ELR (cell line): ENCODE measurements at places on chromosomes 5 and 9.
A peak's percentile ranks its signal among the peaks of the same experiment; 100 is the strongest.

GRCh38 chr5:149820536-149821510, 90.7 kb downstream of the PPARGC1B start:
- DNase-seq: no peak

DNA sequence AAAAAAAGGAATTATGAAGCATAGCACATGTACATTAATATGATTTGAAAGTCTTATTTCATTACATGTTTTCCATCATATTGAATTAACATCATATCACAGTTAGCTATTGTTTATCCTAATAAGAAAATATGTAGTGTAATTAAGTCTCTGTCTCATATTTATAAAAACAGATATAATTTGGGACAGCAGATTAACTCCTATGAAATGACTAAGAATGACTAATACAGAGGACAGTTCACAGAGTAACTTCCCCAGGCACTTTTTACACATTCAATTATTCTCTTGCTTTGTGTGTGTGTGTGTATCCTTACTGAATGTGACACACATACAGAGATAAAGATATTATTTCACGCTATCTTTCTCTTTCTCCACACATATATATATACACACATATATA, 2400.9 kb upstream of the C9orf72 start:
- peak; percentile 6 for DNase-seq

DNA sequence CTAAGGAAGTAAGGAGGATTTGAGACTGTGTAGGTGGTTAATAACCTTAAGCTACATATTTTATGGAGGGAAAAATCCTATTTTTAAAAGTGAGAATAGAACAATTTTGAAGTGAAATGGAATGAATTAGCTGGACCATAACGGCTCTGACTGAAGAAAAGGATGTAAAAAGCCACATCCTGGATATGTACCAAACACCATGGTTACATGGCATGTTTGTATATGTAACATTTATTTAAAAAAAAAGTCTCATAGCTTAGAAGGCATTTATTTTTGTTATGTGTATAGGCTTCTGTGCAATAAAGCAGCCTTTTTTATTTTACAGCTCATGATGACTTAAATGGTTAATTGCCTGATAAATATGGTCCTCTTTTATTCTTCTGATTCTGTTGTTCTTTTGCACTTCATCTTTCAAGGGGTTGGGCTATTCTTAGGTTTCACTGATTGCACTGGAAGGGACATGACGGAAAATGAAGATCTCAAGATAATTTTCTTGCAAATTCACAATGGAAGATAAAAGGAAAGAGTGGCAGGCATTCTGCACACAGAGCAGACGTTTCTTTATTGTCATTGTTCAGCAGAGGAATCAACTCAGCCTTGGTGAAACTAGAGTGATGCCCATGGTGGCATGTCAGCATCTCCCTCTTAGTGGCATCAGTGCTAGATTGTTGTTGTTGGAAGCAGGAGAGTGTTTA, 63.1 kb downstream of the DOCK8 start:
- DNase-seq: no peak

DNA sequence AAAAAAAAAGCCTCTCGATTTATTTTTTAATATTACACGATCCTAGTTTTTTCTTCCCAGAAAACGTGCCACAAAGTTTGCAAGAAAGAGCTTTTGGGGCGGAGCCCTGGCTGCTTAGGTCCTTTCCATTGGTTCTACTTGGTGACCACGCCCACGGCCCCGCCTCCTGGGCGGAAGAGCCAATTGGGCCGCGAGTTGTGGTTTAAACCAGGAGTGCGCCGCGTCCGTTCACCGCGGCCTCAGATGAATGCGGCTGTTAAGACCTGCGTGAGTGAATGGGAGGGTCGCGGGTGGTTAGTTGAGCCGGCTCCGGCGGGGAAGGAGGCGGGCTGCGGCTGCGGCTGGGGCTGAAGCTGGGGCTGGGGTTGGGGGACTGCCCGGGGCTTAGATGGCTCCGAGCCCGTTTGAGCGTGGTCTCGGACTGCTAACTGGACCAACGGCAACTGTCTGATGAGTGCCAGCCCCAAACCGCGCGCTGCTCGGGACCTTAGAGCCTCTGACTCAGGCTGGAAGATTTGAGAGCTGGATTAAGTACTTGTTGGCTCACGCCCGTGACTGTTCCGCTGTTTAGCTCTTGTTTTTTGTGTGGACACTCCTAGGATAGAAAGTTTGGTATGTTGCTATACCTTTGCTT, at the start of gene PTTG1:
PTTG1 (plus strand) TSS at position 231 of the 634 bp plus-strand sequence. CDS start 458 bp downstream, outside the sequence.
- DNase-seq: peak; percentile 99

DNA sequence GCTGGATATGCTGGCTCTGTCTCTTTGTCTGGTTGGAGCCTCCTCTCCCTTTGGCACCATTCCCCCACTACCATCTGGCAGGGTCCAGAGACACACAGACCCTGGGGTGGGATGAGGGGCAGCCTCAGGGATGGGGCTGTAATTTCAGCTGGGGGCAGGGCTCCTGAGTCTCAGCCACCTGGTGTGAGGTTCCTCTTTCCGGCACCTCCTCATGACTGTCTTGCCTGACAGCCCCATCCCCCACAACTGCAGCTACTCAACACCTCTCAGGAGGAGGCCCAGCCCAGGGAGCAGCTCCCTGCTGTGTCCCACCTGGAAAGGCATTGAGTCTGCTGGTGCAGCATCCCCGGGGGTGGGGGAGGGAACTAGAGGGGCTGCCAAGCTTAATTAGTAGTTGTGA, 11.7 kb upstream of the RPS14 start:
- no peak for DNase-seq

DNA sequence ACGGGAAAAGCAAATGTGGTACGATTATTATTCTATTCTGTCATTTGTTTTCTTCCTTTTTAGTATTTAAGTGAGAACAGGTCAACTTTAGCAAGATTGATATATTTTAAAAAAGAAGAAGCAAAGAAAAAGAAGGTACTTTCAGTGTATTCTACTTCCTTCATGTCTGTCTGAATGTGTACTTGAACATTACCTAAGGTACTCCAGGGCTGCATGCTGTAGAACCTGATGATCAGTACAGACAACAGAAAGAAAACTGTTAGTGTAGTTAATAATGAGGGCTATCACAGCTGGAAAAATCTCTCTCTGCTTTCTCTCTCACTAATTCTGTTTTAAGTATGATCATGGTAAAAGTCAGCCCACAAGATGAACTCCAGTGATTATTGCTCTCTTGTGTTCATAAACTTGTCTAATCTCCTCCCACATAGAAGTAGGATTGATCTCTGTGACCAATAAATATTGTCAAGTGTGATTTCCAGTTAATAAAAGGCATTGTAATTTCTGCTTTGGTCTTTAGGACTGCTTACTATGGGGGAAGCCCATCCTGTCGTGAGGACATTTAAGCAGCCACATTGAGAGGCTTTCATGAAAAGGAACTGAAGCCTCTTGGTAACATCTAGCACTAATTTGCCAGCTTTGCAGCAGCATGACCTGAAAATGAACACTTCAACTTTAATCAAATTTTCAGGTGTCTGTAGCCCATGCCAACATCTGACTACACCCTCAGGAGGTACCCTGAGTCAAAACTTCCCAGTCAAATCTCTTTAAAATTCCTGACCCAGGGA, 864.0 kb upstream of the ACO1 start:
- no peak for DNase-seq

DNA sequence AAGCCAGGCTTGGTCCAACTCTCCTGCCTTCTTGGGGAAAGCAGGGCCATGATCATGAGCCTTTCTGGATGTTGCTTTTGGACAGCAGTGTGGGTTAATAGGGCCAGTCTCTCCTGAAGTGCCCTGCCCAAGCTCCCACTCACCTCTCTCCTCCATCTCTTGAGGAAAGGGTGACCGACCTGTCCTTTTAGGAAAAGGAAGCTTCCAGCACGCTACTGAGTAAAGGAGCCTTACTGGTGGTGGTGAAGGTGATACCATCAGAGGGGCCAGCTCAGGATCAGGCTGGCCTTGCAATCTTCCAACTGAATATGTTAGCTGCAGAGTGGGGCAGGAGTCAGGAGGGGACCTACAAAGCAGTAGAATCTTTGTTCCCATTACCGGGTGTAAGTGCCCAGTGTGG, 2.2 kb upstream of the RGS3 start:
- no peak for DNase-seq

GRCh38 chr9:99431103-99431502, 209.0 kb downstream of the SEC61B start:
- DNase-seq: peak; percentile 82

DNA sequence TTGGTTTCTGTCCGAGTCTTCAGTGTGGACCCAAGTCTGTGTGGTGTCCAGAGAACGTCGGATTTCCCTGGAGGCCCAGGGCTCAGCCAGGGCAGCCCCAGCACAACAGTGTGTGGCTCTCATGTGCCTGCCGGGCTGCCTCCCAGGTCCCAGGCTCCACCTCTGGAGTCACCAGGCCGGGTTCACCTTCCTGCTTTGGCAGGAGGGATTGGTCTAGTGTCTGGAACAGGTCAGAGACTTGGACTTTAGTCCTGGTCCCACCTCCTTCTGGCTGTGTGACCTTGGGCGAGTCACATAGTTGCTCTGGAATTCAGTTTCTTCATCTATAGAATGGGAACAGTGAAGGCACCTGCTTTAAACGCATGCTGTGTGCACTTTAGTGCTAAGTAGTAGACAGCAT, 3.2 kb downstream of the DOLPP1 start:
- no peak for DNase-seq

- DNase-seq: peak; percentile 53
Observed at GRCh38 chr9:78989031-78989658, 582.6 kb upstream of the TLE4 start.

- no peak for DNase-seq
Observed at GRCh38 chr9:35793461-35793860, 2.1 kb downstream of the NPR2 start.

DNA sequence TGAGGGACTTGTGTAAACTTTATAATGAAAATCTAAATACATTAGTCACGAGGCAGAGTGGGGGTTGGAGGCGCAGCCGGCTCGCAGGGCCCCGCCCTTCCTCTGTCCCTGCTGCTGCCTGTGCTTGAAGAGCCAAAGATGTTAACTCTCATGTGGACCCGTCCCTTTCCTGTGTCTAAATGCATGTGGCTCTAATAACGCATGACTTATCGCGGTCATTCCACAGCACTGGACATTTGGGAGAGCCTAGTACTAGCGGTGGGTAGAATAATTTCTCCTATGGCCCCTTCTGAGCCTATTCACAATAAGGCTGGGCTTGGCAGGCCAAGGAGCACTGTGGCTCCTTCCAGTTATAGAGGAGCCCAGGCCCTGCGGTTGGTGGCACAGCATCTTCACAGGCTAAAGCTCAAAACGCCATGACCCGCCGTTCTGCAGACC, 82.3 kb upstream of the SIMC1 start:
- DNase-seq: no peak

DNA sequence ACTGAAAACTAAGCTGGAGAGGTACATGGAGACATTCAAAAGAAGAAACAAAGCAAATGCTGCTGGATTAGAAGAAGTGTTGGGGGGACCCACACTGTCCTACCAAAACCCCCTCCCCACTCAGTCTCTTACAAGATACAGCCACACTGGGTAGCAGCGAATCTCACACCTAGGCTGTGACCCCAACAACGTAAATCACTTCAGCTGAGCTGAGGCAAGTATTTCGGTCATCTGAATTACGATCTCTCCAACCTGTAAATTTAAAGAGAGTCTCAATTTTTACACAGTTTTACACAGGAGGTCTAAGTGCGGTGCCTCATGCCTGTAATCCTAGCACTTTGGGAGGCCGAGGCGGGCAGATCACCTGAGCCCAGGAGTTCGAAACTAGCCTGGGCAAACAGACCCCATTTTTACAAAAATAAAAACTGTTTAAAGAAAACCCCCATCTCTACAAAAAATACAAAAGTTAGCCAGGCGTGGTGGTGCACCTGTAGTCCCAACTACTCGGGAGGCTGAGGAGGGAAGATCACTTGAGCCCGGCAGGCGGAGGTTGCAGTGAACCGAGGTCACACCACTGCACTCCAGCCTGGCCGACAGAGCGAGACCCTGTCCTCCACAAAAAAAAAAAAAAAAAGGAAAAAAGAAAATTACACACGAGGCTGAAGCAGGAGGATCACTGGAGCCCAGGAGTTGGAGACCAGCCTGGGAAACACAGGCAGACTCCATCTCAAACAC, 3.4 kb downstream of the CAMSAP1 start:
- no peak for DNase-seq

- DNase-seq: no peak
Observed at GRCh38 chr9:134992755-134993124, 75.0 kb upstream of the FCN1 start.

GRCh38 chr9:121278477-121279261, 10.7 kb downstream of the GSN start:
- peak; percentile 97 for DNase-seq
